ENCODE measurements at places on chromosomes 13 and 19. TPM values are rescaled to one million over a fixed set of nuclear protein-coding genes. Genes with fewer than 3 reads are reported as not detected.

The GIPC3 gene
- 0.23 TPM for total RNA-seq

The ZNF543 gene
- total RNA-seq, result 26.5 TPM

The KCNJ14 gene
- total RNA-seq, result 0.92 TPM

The ZNF66 gene
- total RNA-seq, result 13.4 TPM

The ZFP14 gene
- 42.2 TPM for total RNA-seq

The C2CD4C gene
- total RNA-seq, result 28.8 TPM

The SWSAP1 gene
- 1.2 TPM for total RNA-seq

The PRR22 gene
- 0.69 TPM for total RNA-seq

The RFC3 gene
- 14.3 TPM for total RNA-seq

The SIGLEC8 gene
- total RNA-seq, result 2.3 TPM

The CYP4F12 gene
- total RNA-seq, result 0.69 TPM

The PSG1 gene
- total RNA-seq, result not detected

The RAB3A gene
- total RNA-seq, result 72.0 TPM

The CCDC70 gene
- not detected for total RNA-seq

The SLC10A2 gene
- not detected for total RNA-seq

The RNF113B gene
- not detected for total RNA-seq
